H1 (cell line): ENCODE measurements at places on chromosomes 13 and 19. TPM values are rescaled to one million over a fixed set of nuclear protein-coding genes. Genes with fewer than 3 reads are reported as not detected.

STK11 gene
- 70.7 and 75.2 TPM in 2 replicates for total RNA-seq

TEX101 gene
- not detected in 2 replicates for total RNA-seq

GRCh38 chr19:50657712-50658440, 8.6 kb downstream of the C19orf81 start:
- no peaks in the 10 kb centered on the region; the same call in 1 of the 2 replicates for H3K27me3 ChIP-seq
- H3K27ac ChIP-seq: peak overlapping the region; percentile 84
- H3K36me3 ChIP-seq: no peaks in the 10 kb centered on the region
- DNase-seq: peak; percentile 98
- peak overlapping the region; percentile 80 for H3K4me3 ChIP-seq
- H3K4me1 ChIP-seq: peaks cover 2% of the 10 kb centered on the region; the same call in 1 of the 2 replicates

GRCh38 chr13:98556968-98557631, 19.8 kb downstream of the STK24 start:
- H3K4me1 ChIP-seq: peaks cover 17% of the 10 kb centered on the region
- no peaks in the 10 kb centered on the region for H3K27me3 ChIP-seq
- no peak overlapping the region for H3K27ac ChIP-seq

DNA sequence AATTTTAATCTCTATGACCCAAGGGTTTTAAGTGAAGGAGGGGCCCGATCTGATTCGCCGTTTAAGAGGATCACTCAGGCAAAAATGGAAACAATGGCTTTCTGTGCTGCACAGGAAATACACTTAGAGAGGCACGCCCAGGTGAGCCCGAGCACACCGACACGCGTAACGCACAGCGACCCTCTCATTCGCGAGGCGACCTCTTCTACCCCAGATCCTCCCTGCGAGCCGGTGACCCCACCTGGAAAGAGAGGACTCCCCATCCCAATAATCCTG, 216 bp downstream of the SH2D3A start:
- H3K27me3 ChIP-seq: no peaks in the 10 kb centered on the region
- no peak overlapping the region; the same call in 1 of the 2 replicates for H3K27ac ChIP-seq
- H3K36me3 ChIP-seq: no peaks in the 10 kb centered on the region
- peaks cover 3% of the 10 kb centered on the region for H3K4me1 ChIP-seq
- no peak for DNase-seq
